LHCN-M2 (cell line): ENCODE measurements at places on chromosomes 7 and 10. TPM values are rescaled to one million over a fixed set of nuclear protein-coding genes. Genes with fewer than 3 reads are reported as not detected.
A peak's percentile ranks its signal among the peaks of the same experiment; 100 is the strongest.

GRCh38 chr7:30548845-30549244, 44.2 kb upstream of the GGCT start:
- peak; percentile 73 for DNase-seq

- no peak for DNase-seq
Measured at GRCh38 chr7:88449410-88449809, 142.7 kb upstream of the STEAP4 start.

DNA sequence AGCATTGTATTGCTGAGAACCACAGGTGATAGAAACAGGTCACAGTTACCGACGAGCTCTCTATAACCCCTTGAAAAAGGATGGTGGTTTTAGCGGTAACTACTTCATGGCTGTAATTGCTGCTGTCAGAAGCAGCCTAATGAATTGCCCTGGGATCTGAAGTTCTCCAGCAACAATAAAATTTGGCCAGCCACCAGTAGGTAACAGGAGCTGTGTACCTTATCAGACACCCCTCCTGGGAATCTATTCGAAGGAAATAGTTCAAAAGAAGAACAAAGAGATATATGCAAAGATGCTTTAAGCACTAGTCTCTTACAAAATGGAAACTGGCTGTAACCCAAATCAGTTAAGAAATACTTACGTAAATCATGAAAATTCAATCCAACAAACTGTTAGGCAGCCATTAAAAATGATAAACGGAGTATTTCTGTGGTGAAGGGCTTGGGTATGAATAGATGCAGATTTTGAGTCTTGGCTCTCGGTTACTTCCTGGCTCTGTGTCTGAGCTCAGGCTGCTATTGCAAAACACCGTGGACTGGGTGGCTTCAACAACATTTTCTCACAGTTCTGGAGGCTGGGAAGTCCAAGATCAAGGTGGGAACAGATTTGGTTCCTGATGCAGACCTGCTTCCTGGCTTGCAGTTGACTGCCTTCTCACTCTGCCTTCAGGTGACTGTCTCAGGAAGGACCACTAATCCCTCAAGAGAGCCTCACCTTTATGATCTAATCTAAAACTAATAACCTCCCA, 1.6 kb downstream of the MSRB2 start:
- DNase-seq, result no peak

GRCh38 chr7:15470825-15471668, 90.8 kb downstream of the AGMO start:
- DNase-seq, result no peak

DNA sequence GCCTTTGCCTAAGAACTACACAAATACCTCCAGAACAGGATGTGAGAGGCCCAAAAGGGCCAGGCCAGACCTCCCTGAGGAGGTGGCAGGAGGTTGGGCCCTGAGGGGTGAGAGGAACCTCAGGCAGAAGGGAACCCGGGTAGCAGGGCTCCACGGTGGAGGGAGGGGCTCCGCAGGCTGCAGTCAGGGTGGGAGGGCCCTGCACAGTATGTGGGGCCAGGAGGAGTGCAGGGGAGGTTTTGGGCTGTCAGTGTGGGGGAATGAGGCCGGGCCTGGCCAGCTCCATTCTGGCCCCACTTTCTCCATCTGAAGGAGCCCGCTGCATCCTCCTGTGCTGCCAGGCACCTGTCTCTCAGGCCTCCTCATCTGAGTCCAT, 25.9 kb downstream of the DNAJB12 start:
- no peak for DNase-seq

DNA sequence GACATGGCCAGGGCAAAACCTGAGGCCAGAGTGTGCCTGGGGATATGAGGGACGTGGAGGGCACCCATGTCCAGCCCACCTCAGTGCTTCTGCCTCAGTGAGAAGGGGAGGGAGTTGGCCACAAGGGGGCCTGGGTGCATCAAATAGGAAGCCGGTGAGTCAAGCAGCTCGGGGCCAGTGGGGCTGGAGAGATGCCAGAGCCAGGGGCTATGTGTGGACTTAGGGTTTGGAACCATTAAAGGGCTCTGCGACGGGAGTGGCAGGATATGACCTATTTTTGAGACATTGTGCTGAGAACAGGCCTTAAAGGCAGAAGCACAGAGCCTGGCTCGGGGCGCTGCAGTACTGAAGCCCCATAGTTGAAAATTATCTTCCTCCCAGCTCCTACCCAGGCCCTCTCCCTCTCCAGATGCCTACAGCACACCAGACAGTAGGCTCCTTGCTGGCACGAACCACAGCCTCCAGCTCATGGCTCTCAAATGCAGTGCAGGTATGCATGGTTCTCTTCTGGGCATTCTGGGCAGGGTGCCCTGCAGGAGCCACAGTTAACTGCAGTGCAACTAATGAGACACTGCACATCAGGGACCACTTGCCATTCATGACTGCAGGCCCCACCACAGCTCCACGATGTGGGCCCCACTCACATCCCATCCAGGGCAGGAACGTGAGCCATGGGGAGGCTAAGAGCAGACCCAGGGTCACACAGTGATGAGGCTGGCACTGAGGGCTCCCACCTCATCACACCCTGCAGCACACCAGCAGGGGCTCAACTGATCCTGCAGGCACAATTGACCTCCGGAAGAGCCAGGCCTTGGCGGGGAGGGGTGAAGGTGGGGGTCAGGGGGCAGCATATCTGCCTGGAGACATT, 7.2 kb upstream of the PGAM2 start:
- DNase-seq, result peak; percentile 89

GRCh38 chr7:36119005-36119706, 33.9 kb upstream of the EEPD1 start:
- DNase-seq, result peak; percentile 93

DNA sequence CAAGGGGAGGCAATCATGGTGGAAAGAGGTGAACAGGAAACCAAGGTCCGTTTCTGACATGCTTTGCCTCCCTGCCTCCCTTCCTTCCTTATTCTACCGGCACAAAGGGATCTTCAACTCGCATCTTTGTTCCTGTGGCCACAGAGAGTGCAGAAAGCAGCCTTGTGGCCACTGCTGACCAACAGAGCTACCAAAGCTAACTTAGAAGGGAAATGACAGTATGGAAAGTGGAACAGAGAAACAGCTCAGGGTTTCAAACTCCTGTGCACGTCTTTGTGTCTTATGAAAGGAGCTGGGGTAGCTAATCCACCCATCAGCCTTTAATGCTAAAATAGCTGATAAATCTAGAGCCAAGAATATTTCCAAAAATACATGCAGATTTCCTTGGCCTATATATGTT, 588.0 kb downstream of the SORCS1 start:
- no peak for DNase-seq

DNA sequence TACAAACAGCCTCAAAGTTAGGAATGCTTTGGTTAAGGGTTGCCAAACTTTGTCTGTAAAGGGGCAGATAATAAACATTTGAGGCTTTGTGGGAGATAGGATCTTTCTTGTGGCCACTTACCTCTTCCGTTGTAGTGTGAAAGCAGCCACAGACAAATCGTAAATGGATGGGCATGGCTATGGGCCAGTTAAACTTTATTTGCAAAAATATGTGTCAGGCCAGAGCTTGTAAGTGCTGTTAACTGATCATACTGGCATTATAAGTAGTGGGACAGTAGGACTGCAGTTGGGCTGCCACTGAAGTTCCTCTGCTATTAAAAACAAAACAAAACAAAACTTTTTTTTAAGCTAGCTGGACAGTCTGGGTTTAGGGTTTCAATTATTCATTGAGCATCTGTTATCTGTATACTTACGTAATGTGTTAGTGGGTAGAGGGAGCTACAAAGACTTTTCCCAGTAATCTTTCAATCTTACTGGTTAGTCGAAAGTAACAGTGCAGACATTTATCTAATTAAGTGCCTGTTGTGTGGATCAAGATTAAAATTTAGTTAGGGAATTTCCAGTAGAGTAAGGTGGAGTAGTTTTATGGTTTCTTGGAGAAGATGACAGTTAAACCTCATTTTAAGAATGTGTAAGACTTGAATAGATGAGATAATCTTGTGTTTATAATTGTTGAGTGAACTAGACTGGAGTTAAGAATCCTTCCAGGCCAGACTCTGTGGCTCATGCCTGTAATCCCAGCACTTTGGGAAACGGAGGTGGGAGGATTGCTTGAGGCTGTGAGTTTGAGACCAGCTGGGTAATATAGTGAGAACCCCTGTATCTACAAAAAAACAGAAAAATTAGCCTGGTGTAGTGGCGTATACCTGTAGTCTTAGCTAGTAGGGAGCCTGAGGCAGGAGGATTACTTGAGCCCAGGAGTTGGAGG, 100.1 kb downstream of the BTRC start:
- DNase-seq, result peak; percentile 52

- DNase-seq, result peak; percentile 71
Measured at GRCh38 chr7:29684787-29685650, 121.3 kb upstream of the WIPF3 start.

GRCh38 chr10:15841696-15842095, 18.6 kb downstream of the MINDY3 start:
- DNase-seq, result no peak

GRCh38 chr10:101597091-101597900, 9.2 kb downstream of the DPCD start:
- DNase-seq, result no peak

DNA sequence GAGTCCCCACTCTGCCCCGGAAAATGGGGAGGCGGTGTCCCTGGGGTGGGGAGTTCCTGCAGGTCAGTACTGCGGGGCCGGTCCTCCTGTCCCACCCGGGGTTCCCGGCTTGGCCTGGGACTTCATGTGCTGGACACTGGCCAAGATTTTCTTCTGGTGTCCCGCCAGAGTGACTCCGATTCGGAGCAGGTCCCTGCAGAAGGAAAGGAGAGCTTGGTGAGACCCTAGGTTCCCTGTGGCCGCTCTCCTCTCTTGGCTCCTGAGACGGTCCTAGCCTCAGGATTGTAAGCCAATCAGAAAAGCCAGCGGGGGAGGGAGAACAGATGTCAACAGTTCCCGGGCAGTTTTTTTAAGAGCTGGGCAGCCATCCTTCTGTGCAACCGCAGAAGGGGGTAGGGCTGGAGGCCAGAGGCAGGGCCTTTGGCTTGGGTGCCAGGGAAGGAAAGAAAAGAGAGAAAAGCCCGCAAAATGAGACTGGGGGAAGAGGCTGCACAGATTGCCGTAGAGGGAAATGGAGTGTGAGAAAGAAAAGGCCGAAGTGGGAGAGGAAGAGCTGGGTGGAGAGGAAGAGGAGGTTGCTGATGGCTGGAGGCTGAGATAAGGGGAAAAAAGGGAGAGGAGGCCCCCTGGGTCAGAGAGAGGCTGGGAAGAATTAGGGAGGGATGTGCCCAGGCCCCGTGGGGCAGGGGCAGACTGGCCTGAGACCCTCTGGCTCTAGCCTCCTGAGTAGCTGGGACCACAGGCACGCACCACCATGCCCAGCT, 23.7 kb downstream of the EPHB4 start:
- peak; percentile 97 for DNase-seq

DNA sequence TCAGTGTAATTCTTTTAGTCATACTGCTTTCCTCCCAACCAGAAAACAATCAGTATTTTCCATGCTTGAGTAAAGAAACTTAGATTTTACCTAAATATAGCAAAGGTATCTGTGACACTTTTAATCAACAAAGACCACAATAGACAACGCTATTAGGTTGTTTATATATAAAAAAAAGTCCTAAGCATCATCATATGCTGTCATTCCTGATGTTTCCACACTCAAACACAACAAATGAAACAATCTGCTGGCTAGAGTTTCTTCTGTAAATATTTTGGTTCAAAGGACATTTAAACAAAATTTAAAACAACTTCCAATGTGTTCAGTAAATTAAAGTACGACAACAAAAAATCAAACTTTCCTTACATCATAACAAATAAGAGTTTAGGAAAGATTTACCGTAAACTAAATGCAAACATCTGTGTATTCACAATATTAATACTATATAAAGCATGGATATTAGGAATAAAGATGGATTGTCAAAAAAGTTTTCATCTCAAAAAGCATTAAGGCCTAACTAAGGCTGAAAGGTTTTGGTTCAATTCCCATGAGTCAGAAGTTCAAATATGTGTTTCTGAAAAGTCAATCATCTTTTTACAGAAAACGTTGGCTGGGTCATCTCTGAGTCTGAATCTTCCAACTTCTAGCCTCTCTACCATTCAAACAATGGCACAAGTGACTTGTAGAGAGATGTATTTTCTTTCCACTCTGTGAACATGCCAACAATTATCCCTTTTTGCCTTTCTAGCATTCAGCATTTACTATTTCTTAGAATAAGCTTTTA, 157.1 kb downstream of the CRPPA start:
- no peak for DNase-seq

- DNase-seq, result no peak
Measured at GRCh38 chr7:30906014-30906413, 5.6 kb upstream of the AQP1 start.

GRCh38 chr10:24617771-24618396, 105.8 kb downstream of the ARHGAP21 start:
- peak; percentile 53 for DNase-seq

DNA sequence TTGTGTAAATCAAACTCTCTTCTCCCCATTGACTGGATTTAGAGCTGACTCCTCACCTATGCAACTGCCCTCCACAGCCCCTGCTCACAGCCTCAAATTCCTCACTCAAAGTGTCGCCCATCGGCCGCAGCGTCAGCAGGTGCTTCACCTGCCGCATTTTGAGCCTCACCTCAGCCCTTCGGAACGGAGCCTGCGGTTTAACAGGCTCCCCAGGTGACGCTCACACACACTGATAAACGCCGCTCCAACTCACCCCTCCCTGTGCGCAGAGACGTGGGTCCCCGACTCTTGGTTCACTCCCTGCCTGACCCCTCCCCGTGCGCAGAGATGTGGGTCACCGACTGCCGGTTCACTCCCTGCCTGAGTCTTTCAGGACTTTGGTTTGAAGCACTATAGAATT, 57.1 kb downstream of the CARD11 start:
- DNase-seq, result no peak

DNA sequence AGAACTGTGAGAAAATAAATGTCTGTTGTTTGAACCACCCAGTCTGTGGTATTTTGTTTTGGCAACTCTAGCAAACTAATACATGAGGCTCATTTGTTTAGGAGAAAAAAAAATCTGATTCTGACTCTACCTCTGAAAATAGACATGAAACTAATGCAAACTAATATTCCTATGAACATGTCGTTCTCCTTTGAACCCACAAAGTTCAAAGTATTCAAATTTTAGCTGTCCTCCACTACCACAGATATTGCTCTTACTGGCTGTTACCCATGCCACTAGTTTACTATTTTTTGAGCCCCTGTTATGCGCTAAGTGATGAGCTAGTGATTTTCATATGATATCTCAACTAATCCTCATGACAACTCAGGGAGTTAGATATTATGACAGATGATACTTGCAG, 58.8 kb upstream of the ZNF804B start:
- no peak for DNase-seq

DNA sequence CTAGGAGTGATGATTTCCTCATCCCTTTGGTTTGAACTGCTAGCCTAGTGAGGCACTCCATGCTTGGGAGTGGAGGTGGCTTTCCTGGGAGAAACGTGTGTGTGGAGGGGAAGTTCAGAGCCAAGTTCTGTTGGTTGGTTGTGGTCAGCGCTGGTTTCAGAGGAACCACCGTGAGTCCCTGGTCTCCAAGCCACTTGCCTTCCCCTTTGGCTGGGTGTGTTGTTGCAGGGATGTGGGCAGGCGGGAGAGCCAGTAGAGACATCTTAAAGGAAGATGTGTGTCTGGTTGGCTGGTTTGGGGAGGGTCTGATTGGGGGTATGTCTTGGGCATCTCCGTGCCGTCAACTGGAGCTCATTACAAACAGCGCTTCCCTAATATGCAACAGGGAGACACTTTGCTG, 130.8 kb upstream of the TCF7L2 start:
- DNase-seq, result no peak

The BNIP3 gene
- 425 and 456 TPM in 2 replicates for total RNA-seq

The GATA3 gene
- total RNA-seq, result not detected in 2 replicates

The CTAGE8 gene
- 0.06 and 0.17 TPM in 2 replicates for total RNA-seq

The CCDC136 gene
- 3.2 and 5.3 TPM in 2 replicates for total RNA-seq

The AKR1C4 gene
- total RNA-seq, result not detected in 2 replicates

The LRRC61 gene
- not detected in 2 replicates for total RNA-seq

The CDC14C gene
- total RNA-seq, result 0.32 TPM in 1 of 2 replicates, not detected in the other

The BHLHA15 gene
- 0.45 TPM in 1 of 2 replicates, not detected in the other for total RNA-seq

The ZNF488 gene
- total RNA-seq, result 0.11 TPM in 1 of 2 replicates, not detected in the other

The TAS2R40 gene
- not detected in 2 replicates for total RNA-seq
